Activated T-cell treated with anti-CD3 and anti-CD28 coated beads, Interleukin-2, amount 50 U/mL, for 72 hours (primary cell): ENCODE measurements at places on chromosomes 16 and 17. TPM values are rescaled to one million over a fixed set of nuclear protein-coding genes. Genes with fewer than 3 reads are reported as not detected.

DNA sequence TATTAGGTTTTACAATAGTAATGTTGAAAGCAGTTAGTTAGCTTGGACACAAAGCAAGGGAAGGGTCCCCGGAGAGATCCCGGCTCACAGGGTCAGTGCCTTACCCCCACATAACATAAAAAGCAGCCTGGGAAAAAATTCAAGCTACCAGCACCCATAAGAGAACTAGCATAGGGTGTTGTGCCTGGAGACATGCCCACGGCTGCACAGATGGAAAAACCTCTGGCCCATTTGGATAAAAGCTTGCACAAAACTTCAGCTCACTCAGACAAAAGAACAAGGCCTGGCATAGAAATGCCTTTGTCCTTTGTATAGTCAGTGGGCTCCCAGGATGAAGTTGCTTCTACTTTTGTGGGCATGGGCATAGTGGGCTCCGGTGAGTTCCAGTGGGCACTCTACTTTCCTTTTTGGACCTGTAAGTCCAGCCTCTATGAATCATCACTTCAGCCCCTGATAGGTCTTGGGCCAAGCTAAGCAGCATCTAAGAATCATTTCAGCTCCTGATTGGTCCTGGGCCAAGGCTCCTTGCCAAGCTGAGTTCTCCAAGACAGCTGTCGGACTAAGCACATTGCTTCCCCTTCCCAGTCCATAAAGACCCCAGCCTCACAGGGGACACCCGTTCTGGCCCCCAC lies 1.3 kb upstream of the RDM1 start:
- no peak for DNase-seq

GRCh38 chr16:86391486-86391885 lies 118.8 kb upstream of the FOXF1 start:
- no peak for DNase-seq

DNA sequence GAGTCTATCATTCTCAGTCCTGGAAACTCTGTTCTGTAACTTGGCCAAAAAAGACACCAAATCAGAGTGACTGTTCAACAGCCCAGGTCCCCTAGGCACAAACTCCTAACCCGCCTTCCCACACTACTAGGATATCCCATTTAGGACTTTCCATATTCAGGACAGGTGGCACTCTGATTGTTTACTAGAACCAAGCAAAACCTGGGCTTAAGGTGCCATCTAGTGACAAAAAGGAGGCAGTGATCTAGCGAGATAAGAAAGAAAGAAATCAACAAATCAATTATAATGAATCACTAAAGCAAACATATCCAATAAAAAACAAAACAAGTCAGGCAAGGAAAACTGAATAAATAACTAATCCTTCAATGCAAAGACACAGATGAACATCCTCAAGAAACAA lies 203.9 kb downstream of the CEP112 start:
- DNase-seq, result no peak

- no peak for DNase-seq
These were observed 10.8 kb downstream of the CHD9 start for GRCh38 chr16:53065461-53066061.

GRCh38 chr16:28180655-28181460 lies 30.9 kb downstream of the XPO6 start:
- no peak for DNase-seq

DNA sequence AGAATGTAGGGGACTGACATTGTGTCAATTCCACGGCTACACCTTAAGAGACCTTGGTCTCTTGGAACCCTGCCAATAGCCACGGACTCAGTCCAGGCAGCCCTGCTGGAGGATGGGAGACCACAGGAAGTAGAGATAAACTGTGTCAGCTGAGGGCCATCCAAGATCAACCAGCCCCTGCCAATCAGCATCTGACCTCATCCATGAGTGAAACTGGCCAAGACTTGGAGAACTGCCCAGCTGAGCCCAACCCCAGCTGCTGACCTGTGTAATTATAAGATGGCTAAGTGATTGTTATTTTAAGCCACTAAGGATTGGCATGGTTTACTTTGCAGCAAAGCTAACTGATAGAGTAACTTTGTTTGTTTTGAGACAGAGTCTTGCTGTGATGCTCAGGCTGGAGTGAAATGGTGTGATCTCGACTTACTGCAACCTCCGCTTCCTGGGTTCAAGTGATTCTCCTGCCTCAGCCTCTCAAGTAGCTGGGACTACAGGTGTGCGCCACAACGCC lies 13.3 kb upstream of the YWHAE start:
- no peak for DNase-seq

DNA sequence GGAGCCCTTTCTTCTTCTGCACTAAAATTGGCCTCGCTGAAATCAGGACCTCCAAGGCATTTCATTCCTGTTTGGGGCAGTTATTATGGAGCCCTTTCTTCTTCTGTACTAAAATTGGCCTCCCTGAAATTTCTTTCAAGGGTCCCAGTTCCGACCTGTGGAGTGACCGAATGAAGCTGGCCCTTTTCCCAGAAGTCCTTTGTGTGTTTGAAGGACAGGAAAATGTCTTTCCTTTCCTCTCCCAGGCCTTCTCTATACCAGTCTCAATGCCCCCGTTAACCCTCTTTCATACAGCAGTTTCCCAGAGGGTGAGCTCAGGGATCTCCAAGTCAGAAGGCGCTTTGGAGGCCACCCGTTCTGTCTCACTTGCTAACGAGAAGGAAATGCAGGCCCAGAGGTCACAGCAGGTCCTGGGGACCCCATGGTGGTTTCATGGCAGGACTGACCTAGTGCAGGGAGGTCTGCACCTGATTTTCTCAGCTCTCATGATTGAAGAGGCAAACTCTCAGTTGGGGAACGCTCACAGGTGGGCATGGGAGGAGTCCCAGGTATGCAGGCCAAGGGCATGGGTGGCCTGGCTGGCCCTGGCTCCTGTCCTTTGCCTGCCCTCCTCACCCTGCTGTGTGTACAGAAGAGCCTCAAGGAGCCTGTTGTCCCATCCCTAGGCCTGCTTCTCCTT lies 37.1 kb upstream of the DOC2B start:
- DNase-seq, result no peak

GRCh38 chr17:41294016-41294415 lies 8.6 kb downstream of the KRTAP29-1 start:
- no peak for DNase-seq

DNA sequence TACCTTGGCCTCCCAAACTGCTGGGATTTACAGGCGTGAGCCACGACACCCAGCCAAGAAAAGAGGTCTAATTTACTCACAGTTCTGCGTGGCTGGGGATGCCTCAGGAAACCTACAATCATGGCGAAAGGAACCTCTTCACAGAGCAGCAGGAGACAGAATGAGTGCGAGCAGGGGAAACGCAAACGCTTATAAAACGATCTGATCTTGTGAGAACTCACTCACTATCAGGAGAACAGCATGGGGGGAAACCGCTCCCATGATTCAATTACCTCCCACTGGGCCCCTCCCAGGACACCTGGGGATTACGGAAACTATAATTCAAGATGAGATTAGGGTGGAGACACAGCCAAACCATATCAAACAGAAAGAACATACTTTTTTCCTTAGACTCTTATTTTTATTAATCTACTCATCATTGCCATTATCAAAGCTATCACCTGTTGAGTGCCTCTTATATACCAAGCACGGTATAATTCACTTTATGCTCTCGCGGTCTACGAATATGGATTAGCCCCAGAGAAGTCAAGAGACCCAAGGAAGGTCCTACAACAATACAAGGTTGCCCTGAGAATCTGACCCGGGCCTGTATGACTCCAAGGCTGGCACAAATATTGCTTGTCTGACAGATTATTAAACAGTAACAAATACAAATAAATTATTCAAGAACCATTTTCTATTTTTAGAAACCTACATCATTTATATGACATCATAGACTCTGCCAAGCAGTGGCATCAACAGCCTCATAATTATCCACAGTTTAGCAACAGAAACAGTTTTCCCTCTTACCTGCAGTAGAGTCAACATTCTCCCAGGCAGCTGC lies 2.4 kb downstream of the POLR3K start:
- no peak for DNase-seq

GRCh38 chr17:34850023-34850422 lies 111.2 kb downstream of the CCT6B start:
- DNase-seq, result no peak

- no peak for DNase-seq
These were observed 94.1 kb upstream of the ZNF750 start for GRCh38 chr17:82933911-82934310.

GRCh38 chr17:10208604-10209193 lies 10.3 kb upstream of the GAS7 start:
- DNase-seq, result no peak

- peak; percentile 51 for DNase-seq
These were observed 60.9 kb upstream of the TNRC6A start for GRCh38 chr16:24668481-24669061.

DNA sequence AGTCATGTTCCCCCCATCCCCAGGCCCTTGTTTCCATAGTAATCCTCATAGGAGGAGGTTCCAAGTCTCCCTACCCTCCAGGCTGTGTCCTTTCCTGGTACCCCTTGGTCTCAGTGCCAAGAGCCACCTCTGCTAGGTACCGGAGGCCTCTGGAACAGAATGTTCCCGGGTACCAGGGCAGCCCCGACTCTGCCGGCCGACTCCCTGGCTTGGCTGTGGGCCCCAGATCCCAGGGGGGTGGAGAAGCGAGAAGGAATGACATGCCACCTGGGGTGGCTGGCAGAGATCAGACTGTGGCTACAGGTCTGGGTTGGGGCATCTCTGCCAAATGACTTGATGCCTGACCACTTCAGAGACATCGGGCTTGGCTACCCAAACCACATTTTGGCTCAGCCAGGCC lies 3.6 kb downstream of the STAC2 start:
- no peak for DNase-seq

DNA sequence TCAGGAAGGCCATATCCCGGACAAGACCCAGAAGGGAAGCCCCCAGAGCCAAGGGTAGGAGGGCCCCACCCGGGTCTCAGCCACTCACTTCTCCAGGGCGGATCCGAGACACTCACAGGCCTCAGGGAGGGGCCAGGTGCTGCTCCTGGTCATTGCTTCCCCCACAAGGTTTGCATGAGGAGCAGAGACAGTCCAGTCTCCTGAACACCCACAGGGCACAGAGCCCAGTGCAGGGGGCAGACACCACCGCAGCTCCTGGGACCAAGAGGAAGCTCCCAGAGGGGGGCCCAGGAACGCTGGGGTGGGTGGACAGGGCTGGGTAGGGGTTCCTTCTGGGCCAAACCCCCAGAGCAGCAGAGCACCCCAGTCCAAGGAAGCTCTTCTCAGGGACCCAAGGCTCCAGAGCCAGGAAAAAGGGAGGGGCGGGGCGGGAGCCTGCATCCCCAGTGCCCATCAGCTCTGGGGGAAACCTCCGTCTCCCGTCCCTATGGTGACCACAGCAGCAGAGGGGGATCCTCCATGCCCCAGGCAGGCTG lies 709 bp upstream of the MRPL28 start:
- DNase-seq, result no peak

GRCh38 chr16:62462971-62463370 lies 426.7 kb upstream of the CDH8 start:
- DNase-seq, result no peak

DNA sequence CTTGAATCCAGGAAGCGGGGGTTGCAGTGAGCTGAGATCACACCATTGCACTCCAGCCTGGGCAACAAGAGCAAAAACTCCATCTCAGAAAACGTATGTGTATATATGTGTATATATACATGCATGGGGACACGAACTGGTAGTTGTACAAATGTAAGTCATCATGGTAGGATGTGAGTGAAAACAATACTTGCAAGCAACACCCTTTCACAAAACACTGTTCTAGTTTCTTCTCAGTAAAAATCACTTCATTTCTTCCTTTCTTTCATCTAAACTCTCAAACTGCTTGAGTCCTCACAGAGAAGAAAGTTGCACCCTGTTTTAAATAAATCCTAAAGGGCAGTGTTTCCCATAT lies 51.8 kb downstream of the METTL16 start:
- DNase-seq, result no peak

- no peak for DNase-seq
These were observed 14.8 kb downstream of the ALOXE3 start for GRCh38 chr17:8103549-8103948.

DNA sequence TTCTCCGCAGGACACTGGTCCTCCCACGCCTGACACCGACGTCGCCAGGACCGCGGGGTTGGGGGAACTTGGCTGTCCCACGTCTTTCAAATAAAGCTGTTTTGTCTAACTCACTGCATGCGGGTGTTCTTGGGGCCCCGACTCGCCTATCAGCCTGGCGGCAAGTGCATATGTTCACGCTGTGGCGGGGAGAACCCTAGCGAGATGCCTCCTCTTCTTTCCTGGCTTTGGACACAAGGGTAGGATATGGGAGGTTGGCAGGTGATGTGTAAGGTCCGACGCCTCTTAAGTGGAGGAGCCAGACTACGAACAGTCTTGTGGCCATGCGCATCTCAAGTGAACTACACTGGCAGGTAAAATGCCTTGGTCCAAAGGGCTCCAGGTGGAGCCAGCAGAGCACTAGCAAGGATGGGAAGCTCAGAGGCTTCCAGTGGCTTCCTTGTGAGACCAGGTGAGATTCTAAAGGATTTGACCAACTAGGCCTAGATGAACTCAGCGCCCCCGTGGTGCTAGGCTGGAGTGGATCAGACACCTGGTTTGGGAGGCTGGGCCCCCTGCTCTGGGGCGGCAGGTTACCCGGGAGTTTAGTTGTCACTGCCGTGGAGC lies 873 bp upstream of the RPS2 start:
- DNase-seq, result no peak

DNA sequence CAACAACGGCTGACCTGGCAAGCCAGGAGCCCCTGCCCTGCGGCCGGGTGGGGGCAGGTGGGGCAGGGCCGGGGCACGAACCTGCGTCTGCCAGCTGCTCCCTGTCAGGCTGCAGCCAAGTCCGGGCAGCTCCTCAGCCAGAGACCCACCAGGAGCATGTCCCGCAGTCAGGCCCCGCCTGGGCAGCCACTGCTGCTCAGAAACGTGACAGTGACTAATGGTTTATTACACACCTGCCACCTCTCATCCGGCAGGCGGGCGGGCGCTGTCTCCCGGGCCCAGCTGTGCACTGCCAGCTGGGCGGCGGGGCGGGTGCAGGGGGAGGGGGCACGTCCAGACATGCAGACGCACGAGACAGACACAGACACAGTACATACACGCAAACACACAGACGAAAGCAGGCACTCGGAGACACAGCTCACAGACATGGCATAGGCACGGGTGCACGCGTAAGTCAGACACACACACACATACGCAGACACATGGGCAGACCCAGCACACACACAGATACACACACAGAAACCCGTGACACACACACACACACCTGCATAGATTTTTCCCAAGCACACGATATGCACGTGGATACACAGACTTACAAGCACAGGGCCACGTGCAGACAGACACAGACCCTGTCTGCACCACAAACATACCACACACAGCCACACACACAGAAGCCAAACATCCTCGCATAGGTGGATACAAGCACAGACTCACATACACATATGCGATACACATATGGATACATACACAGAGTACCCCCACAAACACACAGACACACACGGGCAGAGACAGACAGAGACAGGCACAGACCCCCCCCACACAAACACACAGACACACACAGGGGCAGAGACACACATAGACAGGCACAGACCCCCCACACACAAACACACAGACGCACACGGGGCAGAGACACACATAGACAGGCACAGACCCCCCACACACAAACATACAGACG lies 248.3 kb upstream of the CIBAR2 start:
- no peak for DNase-seq

Gene PPP1R9B
- 111 TPM for total RNA-seq

Gene FNDC8
- not detected for total RNA-seq

Gene CDRT15
- total RNA-seq, result not detected

Gene BCAR1
- 1.5 TPM for total RNA-seq

Gene PRKCB
- 72.1 TPM for total RNA-seq

Gene SLC47A2
- not detected for total RNA-seq

Gene ALG1
- total RNA-seq, result 15.0 TPM

Gene PITPNM3
- 0.81 TPM for total RNA-seq

Gene GRAP
- 15.9 TPM for total RNA-seq
